CD4-positive, alpha-beta T cell treated with Interleukin-17A for 1 hour (primary cell): ENCODE measurements at places on chromosomes 16 and 17.

DNA sequence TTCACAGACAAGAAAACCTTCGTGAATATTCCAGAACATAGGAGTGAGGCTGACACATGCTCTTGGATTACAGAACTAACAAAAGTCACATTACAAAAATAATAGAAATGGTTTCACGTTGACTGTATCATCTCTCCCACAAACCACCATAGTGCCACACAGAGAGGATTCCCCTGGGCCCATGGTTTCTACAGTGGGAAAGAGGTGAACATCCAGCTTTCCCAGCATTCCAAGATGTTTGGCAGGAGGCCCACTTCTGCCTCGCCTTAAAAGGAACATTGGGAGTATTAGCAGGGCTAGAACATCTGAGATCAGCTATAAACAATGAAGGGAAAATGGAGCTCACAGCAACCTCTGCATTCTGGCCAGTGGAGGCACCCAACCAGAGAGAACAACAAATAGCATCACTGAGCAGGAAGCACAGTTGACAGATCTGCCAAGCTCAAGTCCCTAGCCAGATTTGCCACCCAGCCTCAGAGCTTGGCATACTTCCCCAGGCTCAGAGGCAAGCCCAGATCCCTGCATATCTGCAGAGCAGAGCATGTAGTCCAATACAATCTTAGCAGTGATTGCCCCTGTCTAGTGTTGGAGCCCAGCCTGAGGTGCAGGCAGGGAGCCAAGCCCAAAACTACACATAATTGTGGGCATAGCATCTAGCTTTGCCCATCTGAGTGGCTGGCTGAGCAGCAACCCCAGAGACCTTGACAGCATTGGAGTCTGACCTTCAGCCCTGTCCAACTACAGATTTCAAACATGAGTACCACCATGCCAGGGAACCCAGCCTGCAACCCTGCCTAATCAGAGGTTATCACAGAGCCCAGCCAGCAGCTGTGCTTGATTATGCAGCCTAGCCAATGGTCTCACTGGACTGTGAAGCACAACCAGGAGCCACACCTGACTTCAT lies 260.4 kb downstream of the CEP112 start:
- DNase-seq, result no peak

- DNase-seq, result no peak
Measured at GRCh38 chr16:57966204-57966771, 4.6 kb downstream of the CNGB1 start.

DNA sequence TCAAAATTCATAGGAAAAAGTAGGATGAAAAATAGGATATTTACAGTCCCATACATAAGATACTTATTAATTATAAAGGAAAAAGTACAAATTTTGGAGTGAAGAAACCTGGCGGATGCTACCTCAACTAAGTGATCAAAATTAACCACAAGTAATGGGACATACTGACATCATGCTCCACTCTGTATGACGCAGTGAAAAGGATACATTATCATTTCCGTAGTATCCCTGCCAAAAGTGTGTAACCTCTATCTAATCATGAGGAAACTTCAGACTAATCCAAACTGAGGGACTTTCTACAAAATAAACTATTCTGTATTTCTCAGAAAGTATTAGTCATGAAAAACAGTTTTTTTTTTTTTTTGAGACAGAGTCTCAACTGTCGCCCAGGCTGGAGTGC lies 60.5 kb downstream of the TRIM37 start:
- DNase-seq, result no peak

GRCh38 chr17:76251478-76252039 lies 11.3 kb upstream of the RNF157 start:
- DNase-seq, result no peak

DNA sequence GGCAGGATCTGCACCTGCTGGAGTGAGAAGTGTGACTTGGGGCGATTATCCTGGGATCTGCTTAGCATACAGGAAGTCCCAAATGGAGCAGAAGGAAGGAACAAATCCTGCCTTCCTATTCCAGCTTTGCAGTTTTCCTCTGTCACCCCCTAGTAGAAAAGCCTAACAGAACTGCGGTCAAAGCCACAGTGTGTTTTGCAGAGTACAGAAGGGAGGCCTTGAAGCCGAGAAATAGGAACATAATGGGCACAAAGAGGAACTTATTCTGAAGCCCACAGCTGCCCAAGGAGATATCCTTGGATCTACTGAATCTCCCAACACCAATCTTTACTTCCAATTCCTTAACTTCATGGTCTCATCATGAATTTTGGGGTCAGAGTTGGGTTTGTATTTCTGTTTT lies 8.5 kb downstream of the KRTAP1-5 start:
- DNase-seq, result no peak

- no peak for DNase-seq
Measured at GRCh38 chr16:86609115-86609514, 30.8 kb downstream of the FOXL1 start.

DNA sequence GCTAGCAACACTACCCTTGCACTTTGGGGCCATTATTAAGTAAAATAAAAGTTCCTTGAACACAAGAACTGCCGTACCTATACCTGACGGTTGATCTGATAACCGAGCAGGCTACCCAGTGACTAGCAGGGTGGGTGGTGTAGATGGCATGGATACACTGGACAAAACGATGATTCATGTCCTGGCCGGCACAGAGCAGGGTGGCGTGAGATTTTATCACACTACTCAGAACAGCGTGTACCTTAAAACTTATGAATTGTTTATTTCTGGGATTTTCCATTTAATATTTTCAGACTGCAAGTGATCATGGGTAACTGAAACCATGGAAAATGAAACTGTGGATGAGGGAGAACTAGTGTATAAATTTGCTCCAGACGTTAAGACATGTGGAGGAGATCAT lies 41.0 kb upstream of the MSI2 start:
- DNase-seq, result no peak

DNA sequence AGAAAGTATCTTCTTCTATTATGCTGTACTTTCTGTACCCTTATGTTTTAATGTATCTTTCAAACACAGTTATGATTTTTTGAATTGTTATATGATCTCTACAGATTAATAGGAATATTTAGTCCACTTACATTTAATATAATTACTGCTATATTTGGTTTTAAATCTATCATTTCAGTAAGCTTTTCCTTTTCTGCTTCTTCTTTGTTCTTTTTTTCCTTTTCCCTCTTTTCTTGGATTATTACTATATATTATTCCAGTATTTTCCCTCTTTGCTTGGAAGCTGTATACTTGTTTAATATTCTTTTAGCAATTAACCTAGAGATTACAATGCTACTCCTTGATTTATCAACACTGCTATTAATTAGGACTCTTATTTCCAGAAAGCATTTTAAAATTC lies 13.5 kb downstream of the TLE7 start:
- DNase-seq, result no peak
